ENCODE measurements at places on chromosomes 12 and 14.

GRCh38 chr12:103794309-103795213 lies 46.5 kb downstream of the NT5DC3 start:
- no peak for DNase-seq

GRCh38 chr14:61643555-61643954 lies 51.8 kb upstream of the HIF1A start:
- peak; percentile 73 for DNase-seq

DNA sequence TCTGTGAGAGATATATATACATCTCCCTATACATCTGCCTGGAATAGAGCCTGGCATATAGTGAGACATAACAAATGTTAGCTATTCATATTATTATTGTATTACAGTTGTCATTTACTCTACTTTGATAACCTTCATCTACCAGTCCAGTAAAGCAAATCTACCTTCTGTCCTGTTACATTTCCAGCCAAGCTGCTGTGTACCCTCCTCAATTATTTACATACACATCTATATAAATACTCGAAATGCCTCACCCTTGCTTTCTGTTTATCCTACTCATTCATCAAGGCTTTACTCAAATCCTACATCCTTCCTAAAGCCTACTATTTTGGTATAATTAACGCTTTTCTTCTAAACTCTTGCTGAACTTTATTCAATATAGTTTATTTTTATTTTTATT lies 8.7 kb downstream of the ZBTB1 start:
- no peak for DNase-seq

DNA sequence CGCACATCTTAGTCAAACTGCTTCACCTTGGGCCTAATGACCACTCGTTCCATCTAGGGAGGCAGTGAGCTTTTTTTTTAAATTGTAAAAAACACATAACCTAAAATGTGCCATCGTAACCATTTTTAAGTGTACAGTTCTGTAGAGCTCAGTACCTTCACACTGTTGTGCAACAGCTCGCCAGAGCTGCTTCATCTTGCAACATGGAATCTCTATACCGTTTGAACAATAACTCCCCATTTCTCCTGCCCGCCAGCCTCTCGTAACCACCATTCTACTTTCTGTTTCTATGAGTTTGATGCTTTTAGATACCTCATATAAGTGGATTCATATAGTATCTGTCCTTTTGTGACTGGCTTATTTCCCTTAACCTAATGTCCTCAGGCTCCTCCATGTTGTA lies 196.2 kb downstream of the CHST11 start:
- no peak for DNase-seq

GRCh38 chr12:107014055-107014454 lies 27.1 kb upstream of the MTERF2 start:
- DNase-seq, result peak; percentile 62

GRCh38 chr12:80504389-80505163 lies 60.5 kb downstream of the PTPRQ start:
- DNase-seq, result no peak

GRCh38 chr12:89919241-89919906 lies 210.7 kb upstream of the ATP2B1 start:
- DNase-seq, result no peak

- no peak for DNase-seq
Measured at GRCh38 chr12:108610856-108611605, 13.1 kb upstream of the TMEM119 start.

- DNase-seq, result no peak
Measured at GRCh38 chr12:62436164-62436503, 30.5 kb upstream of the MON2 start.

DNA sequence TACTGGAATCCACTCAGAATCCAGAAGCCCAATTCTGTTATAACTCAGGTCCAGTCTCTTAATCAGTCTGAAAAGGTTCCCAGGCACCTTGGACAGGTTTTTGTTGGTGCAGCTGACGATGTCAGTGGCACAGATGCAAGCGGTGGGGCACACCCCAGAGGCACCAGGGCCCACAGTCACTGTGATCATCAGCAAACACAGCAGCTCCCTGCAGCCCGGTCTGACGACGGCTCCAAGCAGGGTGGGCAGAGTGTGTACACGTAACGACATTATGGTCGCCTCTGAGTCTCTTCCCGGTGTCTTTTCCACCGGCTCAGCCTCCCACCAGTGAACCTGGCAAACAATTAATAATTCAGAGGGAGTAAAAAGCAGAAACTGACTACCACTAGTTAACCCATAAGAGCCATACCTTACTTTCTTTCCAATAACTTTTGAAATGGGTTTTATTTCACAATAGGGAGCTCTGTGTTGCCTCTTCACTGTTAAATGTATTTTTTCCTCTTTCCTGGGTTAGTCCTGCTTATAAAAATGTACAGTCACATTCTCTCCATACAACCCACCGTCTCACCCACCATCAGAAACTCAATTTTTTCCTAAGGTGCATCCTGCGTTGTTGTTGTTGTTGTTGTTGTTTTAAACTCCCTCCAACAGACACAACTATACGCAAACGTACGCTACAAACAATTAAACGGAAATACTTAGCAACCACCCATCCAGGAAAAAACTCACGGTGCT lies 521 bp upstream of the PCED1B start:
- DNase-seq, result peak; percentile 70

- DNase-seq, result no peak
Measured at GRCh38 chr14:93133464-93133863, 17.7 kb upstream of the ITPK1 start.

DNA sequence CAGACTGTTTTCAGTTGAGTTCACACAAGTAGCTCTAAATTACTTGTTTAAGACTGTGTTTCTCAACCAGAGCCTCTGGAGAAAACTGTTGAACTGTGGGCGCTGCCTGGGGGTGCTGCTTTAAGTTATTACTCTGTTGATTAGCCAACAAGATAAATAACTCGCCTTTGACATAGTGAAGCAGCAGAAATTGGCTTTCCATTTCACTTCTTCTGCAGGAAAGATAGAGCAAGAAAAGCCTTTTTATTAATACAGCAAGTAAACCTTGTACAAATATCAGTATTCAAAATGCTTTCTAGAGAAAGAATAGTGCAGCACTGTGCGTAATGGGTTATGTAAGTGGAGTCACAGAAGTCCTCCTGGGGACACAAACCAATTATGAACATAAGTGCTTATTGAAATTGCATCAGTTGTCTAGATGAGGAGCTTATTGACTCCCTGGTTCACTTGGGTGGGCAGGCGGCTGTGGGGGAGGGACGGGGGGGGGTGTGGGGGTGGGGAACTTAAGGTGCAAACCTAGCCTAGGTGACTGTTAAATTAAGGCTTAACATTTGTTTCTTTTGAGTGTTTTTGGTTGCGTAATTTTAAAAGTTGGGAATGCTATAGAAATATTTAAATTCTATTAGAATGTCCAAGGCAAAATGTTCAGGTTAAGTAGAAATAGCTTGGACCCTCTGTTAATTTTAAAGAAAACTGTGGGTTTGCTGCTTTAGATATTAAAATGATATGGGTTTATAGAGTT lies 6.3 kb downstream of the FRS2 start:
- no peak for DNase-seq

GRCh38 chr12:53776872-53777271 lies 25.1 kb upstream of the CISTR start:
- DNase-seq, result no peak

- no peak for DNase-seq
Measured at GRCh38 chr12:56721721-56722120, 3.4 kb downstream of the NACA start.

GRCh38 chr12:89907659-89908058 lies 199.0 kb upstream of the ATP2B1 start:
- DNase-seq, result no peak

- no peak for DNase-seq
Measured at GRCh38 chr12:127539226-127539858, 727.6 kb upstream of the TMEM132C start.

DNA sequence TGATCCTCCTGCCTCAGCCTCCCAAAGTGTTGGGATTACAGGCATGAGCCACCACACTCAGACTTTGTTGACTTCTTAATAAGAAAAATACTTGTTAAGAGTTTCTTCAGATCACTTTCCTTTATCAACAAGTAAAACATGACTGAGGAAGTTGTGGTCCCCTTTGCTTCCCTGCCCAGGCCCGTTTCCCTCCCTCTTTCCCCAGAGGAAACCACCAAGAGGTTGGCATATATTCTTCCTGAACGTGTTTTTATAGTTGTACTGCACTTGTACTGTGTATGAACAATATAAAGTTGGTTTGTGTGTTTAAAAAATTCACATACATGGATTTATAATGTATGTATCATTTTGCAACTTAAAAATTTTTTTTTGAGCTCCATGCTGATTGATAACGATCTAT lies 28.4 kb downstream of the PTPN11 start:
- no peak for DNase-seq

GRCh38 chr12:64093689-64094088 lies 128.4 kb downstream of the KICS2 start:
- DNase-seq, result no peak

DNA sequence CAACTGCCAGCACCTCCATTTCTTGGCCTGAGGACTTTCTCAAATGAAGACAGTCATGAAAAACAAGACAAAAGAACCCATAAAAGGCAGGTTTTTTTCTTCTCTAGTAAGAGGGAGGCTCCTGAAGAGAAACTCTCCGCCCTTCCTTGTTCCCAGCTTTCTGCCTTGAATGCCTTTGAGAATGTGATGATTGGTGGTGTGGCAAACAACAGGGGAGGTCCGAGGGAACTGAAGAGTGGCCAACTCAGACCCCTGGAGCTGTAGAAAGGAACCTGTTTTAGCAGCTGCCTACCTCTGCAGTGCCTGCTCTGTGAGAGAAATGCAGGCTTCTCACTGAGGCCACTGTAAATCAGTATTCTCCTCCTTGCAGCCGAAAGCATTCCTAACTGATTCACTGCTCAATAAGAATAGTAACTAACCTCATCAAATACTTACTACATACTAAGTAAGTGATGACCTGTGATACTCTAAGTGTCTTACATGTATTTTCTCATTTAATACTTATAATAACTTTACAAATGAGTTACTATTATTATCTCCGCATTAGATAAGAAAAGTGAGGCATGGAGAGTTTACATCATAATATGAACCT lies 16.7 kb upstream of the ERC1 start:
- no peak for DNase-seq

GRCh38 chr14:50520947-50521815 lies 11.2 kb downstream of the MAP4K5 start:
- DNase-seq, result peak; percentile 64

- DNase-seq, result no peak
Measured at GRCh38 chr14:69247676-69248440, 12.1 kb upstream of the GALNT16 start.

DNA sequence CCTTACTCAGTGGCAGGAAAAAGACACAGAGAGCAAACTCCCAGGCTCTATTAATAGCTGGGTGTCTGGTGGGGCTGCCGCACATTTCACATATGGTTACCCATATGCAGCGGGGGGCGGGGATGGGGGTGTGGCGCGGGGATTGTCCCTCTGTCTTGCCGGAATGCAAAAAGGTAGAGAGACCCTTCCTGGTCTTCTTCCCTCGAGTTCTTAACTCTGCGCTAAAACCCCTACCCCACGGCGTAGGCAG lies 1.7 kb downstream of the PRMT8 start:
- no peak for DNase-seq

- DNase-seq, result no peak
Measured at GRCh38 chr12:102232446-102232845, 34.8 kb upstream of the PMCH start.

GRCh38 chr14:54908190-54908589 lies 5.6 kb upstream of the GCH1 start:
- no peak for DNase-seq

DNA sequence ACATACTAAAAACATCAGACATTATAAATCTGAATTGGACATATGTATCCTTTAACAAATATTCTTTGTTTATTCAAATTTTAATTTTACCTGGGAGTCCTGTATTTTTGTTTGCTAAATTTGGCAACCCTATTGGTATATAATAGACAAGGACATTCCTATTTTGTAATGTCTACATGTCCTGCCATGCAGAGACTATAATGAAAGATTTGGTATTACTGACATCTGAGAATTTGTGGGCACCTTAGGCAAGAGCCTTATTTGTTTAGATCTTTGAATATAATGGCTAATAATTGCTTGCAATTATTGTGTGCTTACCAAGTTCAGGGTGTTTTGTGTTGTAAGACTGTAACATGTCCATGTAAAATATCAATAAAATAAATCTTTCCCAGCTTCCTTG lies 334.4 kb downstream of the KCNH5 start:
- DNase-seq, result no peak

DNA sequence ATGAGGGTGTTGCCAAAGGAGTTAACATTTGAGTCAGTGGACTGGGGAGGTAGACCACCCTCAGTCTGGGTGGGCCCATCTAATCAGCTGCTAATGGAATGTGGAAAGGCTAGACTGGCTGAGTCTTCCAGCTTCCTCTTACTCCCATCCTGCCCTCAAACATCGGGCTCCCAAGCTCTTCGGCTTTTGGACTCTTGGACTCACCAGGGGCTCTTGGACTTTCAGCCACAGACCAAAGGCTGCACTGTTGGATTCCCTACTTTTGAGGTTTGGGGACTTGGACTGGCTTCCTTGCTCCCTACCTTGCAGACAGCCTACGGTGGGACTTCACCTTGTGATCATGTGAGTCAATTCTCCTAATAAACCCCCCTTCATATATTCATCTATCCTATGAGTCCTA lies 276.6 kb upstream of the DIO3 start:
- DNase-seq, result no peak

DNA sequence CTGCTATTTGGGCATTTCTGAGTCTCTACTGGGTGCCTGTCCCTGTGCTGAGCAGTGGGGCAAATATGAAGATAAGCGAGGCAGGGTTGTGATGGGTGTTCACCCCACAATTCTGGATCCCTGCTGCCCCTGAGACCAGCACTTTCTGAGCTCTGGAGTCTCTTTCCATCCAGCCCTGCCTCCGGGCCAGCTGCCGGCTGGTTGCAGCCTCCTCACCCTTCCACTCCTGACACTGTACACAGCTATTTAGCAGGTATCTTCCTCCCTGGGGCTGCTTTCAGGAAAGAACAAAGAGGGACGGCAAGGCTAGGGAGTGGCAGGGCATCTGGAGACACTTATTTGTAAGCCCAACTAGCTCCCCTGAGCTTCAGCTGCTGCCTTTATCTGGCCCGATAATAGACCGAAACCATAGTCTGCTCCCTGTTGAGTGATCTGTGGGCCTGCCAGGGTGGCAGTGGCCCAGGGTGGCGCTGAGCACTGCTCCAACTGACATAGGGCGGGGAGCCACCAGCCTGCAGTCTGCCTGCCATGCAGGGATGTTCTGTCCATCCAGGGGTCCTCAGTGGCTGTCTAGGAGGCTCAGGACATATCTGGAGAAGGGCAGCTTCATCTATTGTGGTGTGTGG lies 7.6 kb upstream of the KRT80 start:
- no peak for DNase-seq

DNA sequence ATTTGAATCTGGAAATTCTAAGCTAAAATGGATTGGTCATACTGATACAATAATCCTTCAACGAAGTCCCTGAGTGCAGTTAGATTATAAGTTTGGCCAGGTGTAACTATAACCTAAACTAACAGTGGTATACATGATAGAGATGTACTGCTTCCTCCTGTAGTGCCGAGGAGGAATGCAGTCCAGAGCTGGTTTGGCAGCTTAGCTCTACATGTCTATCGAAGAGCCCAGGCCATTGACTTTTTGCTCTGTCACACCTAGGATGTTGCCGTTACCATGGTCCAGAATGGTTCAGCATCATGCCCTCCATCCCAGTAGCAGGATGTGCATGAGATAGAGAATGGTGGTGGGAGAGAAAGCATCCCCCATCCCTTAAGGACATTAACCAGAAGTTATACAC lies 318.1 kb downstream of the ZFP36L1 start:
- DNase-seq, result no peak

- no peak for DNase-seq
Measured at GRCh38 chr12:82671673-82672195, 15.0 kb upstream of the TMTC2 start.

All from kidney tubule cell (primary cell).